ENCODE measurements at places on chromosomes 2 and 18. TPM values are rescaled to one million over a fixed set of nuclear protein-coding genes. Genes with fewer than 3 reads are reported as not detected.

PPP1R1C gene
- total RNA-seq = 0.63 TPM

DNA sequence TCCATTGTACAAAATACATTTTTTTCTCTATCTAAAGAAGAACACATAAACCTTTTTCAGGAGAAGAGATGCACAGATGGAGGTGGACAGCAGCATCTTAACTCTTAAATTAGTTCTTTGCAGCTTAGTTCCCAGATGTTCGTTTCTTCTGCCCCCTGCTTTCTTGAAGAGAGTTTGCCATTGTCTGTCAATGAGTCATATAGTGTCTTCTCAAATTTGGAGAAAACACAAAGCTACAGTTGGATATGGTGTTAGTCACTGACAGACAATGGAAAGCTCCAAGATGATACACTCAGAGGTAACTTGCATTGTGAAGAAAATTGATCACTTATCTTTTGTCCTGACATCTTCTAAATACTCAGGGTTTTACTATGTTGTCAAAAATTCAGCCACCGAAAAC, 48.8 kb upstream of the TMEFF2 start:
- ATAC-seq = no peak

DNA sequence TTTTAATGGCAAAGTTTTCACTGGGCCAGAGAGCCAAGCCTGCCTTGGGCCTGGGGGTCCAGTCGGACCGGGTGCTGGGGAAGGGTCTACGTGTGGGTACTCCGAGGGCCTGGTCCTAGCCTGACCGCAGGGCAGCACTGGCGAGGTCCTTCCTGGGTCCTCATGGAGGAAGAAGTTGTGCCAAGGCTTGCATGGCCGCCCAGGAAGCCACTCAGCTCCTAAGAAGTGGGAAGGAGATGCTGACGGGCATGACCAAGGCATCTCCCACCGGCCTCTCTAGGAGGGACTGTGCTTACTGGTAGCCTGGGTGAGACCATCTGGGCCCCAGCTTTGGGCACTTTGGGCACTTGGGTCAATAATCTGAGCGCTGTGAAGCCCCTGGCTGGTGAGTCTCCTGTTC, 22.6 kb downstream of the CIB4 start:
- no peak for ATAC-seq

- peak; percentile 52 for ATAC-seq
Measured at GRCh38 chr2:25165992-25166875, 2.1 kb downstream of the POMC start.

KCNG3 gene
- total RNA-seq = 0.67 TPM

DNA sequence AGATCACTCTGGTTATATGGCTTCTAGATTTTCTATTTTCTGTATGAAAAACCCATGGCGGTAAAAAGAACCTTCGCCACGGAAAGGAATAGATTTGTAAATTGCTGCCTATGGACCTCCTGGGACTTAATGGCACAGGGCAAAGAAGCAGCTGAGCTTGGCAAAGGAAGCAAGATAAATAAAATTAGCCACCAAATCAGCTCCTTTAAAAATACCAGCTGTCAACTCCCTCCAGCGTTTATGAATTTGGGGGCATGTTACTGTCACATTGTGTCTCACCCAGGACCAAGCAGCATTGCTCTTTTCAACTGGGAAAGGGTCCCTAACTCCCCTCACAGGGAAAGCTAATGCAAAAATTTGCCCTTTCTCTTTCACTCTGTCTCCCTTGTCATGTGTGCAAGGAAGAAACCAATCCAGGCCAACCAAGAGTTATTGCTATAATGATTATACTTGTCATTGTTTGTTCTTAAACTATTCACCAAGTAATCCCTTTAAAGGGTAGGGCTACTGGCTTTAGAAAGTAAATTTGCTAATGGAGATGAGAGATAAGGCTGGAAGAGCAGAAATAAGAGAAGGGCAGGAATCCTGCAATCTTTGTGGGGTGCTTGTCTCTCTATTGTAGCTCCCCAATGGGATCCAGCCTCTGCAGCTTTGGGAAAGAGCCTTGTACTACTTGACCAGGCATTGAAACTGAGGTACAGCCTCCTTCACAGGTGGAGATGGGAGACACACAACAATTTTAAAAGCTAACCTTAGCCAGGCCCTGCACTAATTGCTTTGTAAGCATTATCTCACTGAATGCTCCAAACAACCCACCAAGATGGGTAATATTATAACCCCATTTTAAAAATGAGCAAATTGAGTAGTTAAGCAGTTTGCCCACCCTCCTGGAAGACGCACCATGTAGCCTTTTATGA, 119.1 kb upstream of the KLF7 start:
- ATAC-seq = no peak

PXDN gene
- 80.9 TPM for total RNA-seq

DNA sequence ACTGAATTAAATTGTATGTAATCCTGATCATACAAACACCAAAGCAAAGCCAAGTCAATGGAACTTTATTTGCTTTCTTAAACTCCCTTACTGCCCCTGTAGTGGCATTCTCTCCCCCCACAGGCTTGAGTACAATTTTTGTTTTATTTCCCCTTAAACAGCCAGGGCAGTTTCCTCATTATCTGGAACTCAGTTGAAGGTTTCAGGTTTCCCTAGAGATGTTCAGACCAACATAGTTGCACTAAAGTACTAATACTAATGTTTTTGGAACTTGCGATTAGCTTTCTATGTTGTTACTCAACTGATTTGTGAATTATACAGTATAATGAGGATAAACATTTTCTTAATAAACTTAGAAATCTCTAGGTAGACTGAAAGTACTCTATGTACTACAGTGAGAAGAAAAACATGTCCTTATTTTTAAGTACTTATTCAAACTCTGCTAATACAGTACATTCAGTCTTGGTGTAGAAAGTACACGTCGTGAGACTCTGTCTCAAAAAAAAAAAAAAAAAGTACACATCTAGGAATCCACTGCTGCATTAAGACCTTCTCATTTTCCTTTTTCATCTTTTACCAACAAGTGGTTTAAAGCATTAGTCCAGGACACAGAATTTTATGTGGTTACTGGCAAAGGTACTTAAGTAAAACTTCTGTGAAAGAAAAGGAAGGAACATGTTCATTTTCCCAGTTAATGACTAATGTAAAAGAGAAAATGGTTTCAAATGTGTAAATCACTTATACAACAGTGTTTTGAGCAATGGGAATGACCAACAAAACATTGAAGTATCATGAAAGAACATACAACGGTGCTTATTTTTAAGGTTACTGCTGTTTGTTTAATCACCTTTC, 209.5 kb upstream of the SMAD7 start:
- no peak for ATAC-seq

GRCh38 chr2:174122185-174122584, 126.1 kb downstream of the OLA1 start:
- no peak for ATAC-seq

DNA sequence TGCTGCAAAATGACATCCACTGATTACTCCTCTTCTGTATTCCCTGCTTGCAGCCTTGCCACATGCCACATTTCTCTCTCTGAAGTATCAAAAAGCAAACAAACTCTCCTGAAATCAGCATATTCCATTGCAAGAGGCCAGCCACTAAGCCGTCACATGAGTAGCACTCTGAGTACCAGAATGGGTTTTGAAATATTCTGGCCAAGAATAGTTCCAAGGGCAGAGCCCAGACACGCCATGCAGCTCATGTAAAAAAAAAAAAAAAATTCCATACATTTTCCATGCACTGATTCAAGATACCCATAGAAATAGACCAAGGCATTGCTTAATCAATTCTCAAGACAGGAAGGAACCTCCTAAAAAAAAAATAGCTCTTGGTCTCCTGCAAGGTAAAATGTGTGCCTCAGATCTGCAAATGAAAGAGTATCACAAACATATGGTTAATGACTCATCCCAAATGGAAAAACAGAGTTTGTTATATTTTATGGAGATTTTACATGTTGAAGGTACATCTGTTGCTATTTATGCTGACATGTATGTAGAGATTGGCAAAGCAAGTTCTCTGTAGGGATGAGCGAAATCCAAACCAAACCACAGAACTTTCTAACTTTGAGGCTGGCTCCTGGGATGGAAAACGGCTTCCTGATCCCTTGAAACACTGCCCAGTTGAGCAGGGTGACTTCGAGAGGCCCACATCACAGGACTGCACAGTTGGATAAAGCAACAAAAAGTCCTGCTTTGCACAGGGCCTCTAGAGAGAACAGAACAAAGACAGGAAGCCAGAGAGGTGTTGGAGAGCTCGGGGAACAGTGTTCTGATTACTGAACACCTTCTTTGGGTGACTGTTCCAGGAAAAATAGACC, 346.2 kb downstream of the ZNF521 start:
- ATAC-seq = peak; percentile 96

DNA sequence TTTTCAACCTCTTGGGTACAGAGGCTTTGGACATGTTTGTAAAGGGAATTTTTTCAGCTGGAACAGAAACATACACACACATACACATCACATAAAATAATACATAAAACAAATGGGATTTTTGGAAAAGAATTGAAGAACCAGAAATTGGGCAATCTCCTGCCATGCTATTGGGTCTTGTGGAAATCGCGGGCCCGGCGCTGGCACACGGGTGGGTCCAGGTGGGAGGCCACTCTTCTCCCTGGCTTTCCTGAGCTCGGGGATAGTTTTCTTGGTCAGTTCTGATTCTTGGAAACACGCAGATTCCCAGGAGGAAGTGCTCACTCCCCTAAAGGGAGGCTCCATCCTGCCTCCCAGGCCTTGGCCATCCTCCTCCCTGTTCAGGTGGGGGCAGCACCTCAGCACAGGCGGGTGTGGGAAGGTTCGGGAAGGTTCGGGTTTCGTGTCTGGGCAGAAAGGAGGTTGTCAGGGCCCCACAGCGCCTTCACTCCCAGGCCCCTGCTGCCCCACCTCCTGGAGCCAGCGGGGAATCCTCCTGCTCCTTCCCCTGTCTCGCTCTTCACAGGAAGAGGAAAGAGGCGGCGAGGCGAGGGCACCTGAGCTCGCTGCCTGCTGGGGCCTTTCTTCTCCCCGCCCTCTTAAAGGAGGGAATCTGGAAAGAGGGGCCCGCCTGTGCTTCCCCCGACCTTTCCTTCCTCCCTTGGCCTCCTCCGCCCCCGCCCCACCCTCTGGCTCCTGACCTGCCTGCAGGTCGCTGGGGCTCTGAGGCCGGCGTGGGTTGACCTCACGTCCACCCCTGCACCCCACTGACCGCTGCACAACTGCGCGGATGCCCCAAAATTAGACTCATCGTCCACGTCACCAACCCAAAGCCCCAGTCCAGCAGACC, 97.8 kb upstream of the PXDN start:
- ATAC-seq = no peak

DNA sequence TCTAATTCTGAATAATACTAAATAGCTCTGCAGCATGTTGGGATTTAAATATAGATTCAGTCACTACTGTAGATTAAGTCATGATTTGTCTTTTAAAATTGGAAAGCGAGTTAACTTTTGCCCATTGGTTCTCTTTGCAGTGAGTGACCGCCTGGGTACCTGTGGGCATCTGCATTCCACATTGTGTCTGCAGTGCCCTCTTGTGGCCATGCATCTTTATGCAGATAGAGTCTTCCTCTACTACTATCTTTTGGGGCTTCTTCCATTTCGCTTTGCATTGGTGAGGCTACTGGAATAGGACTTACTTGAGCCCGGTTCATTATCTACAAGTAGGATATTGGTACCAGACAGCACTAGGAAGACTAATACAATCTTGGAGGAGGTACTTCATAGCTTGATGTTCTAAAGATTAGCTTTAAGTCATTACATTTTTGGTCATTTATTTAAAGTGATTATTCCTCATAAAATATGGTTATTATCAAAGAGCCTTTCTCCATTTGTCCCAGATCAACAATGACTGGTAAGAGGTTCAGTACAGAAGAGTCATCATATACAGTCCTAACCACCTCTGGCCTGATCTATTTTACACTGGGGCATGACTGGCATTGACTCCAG, 203.0 kb downstream of the SOCS6 start:
- no peak for ATAC-seq

NETO1 gene
- not detected for total RNA-seq

DNA sequence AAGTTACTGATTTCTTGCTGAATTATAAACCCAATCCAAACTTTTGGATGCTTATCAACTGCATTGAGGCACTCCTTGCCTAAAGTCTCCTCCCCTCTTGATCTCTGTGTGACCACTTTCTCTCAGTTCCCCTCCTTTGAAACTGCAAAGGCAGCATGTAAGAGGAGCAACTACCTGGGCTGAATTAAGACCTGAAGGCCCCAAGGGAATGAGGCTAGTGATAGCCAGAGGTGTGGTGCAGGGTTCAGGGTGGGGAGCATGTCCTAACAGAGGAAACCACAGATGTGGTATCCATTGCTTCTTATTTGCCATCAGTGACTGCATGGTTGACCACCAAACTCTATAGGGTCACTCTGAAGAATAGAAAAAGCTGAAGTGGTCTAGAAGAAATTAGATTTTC, 557.9 kb downstream of the TNS1 start:
- no peak for ATAC-seq

DNA sequence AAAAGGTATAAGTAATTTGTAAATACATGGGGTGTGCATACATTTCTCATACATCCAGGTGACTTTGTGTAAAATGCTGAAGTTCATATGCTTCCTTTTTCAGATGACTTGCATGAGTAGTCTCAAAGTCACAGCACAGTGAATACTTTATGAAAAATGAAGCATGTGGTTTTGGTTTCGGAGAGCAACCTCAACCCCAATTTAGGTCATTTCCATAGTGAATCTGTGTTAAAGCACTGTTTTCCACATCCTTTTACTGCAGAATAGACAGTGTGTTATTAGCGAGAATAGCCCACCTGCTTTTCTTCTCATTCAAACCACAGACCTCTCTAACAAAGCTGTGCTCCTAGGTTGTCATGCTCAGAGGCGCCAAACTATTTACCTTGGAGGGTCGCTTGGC, 204.4 kb upstream of the RASGRP3 start:
- no peak for ATAC-seq

DNA sequence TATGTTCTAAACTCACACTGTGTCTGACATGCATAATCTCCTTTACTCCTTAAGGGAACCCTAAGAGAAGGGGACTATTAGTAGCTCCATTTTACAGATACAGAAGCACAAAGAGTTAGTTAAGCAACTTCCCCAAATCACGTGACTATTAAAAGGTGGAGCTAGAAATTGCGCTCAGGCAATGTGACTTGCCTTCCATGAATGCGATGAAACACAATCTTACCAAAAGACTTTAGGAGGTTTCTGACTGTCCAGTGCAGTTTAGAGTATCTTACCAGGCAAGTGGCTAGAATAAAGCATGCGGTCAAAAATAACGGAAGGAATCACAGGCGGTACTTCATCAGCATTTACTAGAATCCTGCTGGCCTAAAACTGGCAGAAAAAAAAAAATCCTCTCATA, 70.4 kb downstream of the ZNF521 start:
- no peak for ATAC-seq

MARCHF4 gene
- total RNA-seq = 0.13 TPM

- peak; percentile 63 for ATAC-seq
Measured at GRCh38 chr2:240839152-240840143, 19.4 kb upstream of the KIF1A start.

DNA sequence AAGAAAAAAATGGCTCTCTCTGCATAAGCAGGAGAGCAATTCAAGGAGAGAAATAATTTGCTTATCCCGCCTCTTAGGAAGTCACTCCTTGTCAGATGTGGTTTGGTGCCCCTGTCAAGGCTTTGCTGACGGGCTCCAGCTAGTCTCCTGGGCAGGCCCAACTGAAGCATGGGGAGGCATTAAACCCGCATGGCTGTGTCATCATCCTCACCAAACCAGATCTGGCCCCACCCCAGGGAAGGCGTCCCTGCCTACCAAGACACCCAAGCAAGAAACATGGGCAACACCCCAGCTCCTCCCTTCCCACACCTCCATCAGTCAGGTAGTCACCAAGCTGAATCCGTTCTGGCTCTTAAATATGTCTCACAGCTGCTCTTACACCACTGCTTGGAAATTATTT, 108.0 kb downstream of the SGPP2 start:
- no peak for ATAC-seq

AQP12B gene
- total RNA-seq = 0.05 TPM

SERPINB12 gene
- total RNA-seq = not detected
